ENCODE measurements at places on chromosomes 4 and X.

DNA sequence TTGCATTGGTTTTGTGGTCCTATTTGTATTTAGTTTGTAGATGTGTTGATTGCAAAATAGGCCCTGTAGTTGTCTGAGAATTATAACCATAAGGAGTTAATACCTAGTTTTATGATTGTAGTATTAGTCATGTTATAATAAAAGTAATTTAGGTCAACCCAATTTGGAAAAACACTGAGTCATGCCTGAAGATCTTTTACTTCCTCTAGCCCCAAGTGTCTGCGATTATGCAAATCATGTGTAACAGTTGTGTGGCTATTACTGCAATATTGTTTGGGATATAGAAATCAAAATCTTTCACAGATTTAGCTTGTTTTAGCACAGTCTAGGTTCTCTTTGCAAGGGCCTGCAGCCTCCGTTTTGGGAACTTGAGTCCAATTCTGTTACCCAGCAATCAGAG, 12.6 kb downstream of the SRD5A3 start:
- DNase-seq, result no peak

GRCh38 chr4:17013382-17014006, 115.0 kb upstream of the LDB2 start:
- DNase-seq, result no peak

GRCh38 chr4:6848717-6849305, 60.8 kb upstream of the TBC1D14 start:
- no peak for DNase-seq

GRCh38 chr4:7396186-7396910, 38.4 kb downstream of the PSAPL1 start:
- no peak for DNase-seq

DNA sequence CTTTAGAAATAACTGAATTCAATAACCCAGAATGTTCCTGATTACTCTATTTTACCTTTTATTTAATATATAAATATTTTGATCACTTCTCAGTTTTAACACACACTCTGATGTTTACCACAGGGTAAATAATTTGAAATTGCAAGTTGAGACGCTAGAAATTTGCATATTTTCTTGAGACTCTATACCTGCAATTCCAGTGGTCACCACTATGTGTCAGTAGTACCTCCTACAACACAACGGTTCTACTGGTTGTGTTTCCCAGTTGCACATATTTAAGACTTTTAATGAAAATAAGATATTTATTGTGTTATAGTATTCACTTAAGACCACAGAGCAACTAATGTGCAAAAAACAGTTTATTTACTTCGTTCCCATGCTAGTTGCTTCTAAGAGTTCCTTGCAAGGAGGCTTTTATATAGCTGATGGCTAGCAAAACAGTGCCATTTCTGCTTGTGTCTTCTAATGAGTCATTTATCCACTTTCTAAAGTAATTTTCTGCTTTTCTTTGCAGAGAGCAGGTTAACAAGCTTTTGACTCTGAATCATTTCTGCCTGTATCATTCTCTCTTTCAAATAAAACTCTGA, 98.9 kb upstream of the PDLIM3 start:
- no peak for DNase-seq

DNA sequence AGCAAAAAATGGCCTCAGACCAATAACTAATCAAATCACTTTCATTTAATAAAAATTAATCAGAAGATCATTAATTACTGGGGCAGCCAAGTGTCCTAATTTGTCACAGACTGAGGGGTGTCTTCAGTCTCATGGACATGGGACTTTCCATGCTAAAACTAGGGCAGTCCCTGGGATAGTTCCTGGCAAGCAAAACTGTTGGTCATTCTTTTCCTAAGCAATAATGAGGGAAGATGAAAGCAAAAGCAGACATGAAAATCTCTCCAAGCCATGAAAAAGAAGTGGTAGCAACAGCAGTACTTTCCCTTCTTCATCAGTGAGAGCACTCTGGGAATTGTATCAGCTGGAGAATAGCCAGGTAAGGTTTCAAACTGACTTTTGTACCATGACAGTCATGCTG, 3.7 kb upstream of the ANTXR2 start:
- no peak for DNase-seq

DNA sequence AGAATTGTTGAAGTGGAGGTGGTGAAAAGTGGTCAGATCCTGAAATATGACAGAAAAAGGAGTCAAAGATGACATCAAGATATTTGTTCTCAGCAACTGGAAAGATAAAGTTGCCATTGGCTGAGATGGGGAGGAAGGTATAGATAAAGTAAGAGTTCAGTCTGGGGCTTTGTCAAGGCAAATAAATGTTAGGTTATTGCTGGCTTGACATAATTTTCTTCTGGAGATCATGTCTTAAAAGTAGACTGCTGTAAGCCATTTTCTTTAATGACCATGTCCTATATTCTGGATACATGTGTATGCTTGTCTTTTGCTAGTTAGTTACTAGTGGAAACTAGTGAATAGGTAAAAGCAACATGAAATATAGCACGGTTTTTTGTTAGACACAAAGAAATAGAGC, 5.6 kb downstream of the USP53 start:
- no peak for DNase-seq

DNA sequence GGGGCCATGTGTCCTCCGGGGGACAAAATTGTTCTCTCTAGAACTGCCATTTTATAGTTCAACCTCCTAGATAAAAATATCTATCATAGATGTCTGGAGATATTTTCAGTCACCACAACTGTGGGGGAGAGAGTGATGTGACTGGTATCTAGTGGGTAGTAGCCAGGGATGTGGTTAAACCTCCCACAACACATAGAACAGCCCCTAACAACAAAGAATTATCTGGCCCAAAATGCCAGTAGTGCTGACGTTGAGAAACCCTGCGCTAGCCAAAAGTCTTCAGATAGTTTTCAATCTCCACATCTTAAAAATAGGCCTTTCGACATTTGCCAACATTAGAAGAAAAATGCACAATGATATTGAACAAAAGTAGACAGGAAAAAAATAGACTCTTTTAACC, 19.0 kb upstream of the SUPT20HL2 start:
- no peak for DNase-seq

DNA sequence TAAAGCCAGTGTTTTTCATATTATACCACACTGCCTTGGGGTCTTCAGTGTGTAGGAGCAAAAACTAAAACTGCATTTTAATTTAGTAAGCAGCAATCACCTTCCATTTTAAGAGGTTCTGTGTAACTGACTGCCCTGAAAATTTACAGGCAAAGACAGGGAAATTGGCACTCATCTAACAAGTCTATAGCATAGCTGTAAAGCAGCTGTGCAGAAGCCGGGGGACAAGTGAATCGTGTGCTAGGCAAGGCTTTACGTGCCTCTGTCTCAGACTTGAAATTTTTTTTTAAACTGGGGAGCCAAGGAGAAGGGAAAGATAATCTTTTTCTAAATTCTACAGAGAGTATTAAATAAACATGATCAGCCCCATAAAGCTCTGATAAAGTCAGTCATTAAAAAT, 39.7 kb downstream of the TSPAN5 start:
- no peak for DNase-seq

GRCh38 chrX:47144626-47145394, at the start of the genes NDUFB11 and RBM10:
Gene NDUFB11 (minus strand): TSS chrX:47144702. CDS start chrX:47144679, 23 bp downstream.
Gene RBM10 (plus strand): TSS chrX:47145221. CDS start chrX:47147482, 2,261 bp downstream.
- DNase-seq, result peak; percentile 62

GRCh38 chrX:49877397-49878101, 1.7 kb upstream of the USP27X start:
- DNase-seq, result no peak

DNA sequence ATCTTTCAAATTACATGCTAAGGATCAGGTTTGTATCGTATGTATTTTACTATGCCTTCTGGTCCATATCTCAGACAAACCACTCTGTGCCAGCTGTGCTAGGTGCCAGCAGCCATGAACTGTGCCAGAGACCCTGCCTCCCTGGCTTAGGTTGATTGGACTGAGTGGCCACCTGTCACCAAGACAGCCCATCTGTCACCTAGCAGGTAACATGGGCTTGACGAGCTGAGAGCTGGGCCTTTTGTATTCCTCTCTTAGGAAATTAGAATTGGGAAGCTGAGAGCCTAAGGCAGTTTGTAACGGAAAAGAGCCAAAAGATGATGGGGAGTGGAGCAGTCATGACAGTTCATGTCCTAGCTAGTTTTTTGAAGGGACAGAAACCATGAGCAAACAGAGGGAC, 42.5 kb downstream of the TMEM164 start:
- no peak for DNase-seq

- DNase-seq, result no peak
These were observed 214.8 kb downstream of the SLC4A4 start for GRCh38 chr4:71553605-71554004.

DNA sequence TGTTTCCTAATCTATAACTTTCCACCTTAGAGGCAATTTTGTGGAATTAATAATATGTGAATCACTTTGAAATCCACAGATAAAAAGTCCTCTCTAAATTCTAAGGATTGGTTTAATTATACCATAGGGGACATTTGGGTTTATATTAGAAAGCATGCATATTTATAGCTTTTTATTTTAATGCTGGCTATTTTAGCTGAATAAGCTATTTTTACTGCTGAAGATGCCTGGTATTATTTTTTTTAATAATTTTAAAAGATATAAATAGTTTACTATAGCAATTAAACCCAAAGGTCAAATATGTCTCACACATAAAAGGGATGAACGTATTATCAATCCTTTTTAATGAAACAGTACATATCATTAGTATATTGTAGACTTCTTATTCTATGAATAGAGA, 415.4 kb downstream of the MAGEB5 start:
- no peak for DNase-seq

GRCh38 chr4:8403976-8404375, 36.5 kb downstream of the ACOX3 start:
- DNase-seq, result no peak

All from activated naive CD4-positive, alpha-beta T cell (primary cell).